ENCODE measurements at places on chromosomes 6 and 20. TPM values are rescaled to one million over a fixed set of nuclear protein-coding genes. Genes with fewer than 3 reads are reported as not detected.

DNA sequence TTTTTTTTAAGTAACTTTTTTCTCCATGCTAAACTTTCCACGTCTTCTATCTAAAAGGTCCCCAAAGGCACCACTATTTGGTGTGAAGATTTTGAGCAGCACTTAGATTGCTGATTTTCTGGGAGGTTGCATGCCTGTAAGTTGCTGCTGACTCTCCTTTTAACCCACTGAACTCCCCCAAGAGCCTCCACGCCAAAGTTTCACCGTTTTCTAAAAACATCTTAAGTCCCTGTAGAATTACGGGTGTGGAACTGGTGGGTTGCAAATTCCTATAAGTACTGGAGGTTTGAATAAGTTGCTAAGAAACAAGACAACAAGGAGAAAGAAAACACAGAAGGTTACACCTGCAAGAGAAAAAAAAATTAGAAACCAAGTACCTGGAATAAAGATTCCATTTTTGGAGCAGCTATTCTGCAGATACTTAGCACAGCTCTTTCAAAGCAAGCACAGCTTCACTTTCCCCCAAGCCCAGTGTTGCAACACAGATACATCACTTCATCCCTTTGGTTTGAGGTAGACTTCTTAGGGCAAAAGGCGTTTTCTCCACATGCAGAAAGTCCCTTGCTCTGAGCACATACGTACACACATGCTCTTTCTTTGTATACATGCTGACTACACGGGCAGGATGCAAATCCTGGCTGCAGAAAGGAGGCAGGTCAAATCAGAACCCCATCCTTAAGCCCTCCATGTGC is 5.0 kb downstream of the JAG1 start:
- peak overlapping the region; percentile 38 for H3K4me3 ChIP-seq
- H3K4me1 ChIP-seq = peaks cover 5% of the 10 kb centered on the region
- no peaks in the 10 kb centered on the region for H3K36me3 ChIP-seq
- no peaks in the 10 kb centered on the region for H3K27me3 ChIP-seq

DNA sequence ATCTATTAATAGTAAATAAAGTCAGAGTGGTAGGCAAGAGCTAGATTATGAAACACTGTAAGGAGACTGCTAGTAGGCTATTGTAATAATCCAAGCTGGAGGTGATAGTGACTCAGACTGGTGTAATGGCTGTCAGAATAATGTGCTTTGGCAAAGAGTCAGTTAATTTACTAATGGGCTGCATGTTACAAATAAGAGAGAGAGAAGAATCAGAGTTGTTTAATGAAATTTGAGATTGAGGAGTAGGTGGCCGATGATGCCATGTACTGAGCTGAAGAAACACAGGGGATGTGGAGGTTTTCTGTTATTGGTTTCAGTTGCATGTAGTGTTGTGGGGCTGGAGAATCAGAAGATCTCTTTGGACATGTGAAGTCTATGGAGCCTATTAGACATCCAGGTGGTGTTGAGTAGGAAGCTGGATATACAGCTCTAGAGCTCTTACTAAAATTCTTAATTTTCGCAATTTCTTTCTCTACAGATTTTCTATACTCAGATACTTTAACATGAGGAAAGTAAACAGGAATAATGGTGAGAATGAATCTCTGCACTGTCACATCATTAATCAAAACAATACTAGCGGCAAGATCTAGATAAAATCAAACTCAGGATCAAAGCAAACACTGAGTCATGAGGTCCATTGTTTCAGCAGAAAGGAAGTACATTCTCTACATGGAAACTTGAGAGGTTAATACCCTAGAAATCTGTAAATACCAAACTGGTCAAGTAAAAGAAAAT is 167.7 kb downstream of the SIM1 start:
- no peaks in the 10 kb centered on the region for H3K27me3 ChIP-seq
- DNase-seq = no peak
- no peak overlapping the region for H3K27ac ChIP-seq
- H3K4me3 ChIP-seq = no peak overlapping the region
- H3K36me3 ChIP-seq = no peaks in the 10 kb centered on the region

Gene NNAT
- total RNA-seq = 0.25 TPM

DNA sequence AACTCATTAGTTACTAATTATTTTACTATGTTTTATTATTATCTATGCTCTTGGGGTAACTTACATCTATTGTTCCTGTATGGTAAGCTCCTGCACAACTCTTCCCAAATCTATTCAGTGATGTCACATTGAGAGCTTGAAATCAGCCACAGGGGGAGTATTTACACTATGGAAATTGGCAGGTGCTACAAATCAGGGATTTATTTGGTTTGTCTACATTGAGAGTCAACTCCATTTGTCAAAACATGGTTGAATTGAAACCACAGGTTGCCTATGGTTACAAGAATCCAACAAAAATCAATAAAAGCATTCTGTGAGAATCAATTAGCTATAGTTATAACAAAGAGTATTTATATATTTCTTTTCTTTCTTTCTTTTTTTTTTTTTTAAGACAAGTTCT is 3.9 kb upstream of the FITM2 start:
- H3K36me3 ChIP-seq = no peaks in the 10 kb centered on the region
- H3K4me3 ChIP-seq = no peak overlapping the region
- no peak overlapping the region for H3K27ac ChIP-seq
- no peak for DNase-seq
- peaks cover 4% of the 10 kb centered on the region for H3K4me1 ChIP-seq
- H3K27me3 ChIP-seq = no peaks in the 10 kb centered on the region

Gene SLC12A5
- total RNA-seq = 2.0 TPM

GRCh38 chr20:24943731-24944130 is 5.3 kb upstream of the CST7 start:
- DNase-seq = no peak
- H3K4me1 ChIP-seq = no peaks in the 10 kb centered on the region
- H3K27me3 ChIP-seq = no peaks in the 10 kb centered on the region
- H3K27ac ChIP-seq = no peak overlapping the region
- no peak overlapping the region for H3K4me3 ChIP-seq

- DNase-seq = no peak
- no peak overlapping the region for H3K27ac ChIP-seq
- H3K4me3 ChIP-seq = no peak overlapping the region
- no peaks in the 10 kb centered on the region for H3K4me1 ChIP-seq
- H3K27me3 ChIP-seq = no peaks in the 10 kb centered on the region
- no peaks in the 10 kb centered on the region for H3K36me3 ChIP-seq
Measured at GRCh38 chr20:64224351-64225170, 31.0 kb upstream of the PCMTD2 start.

- no peaks in the 10 kb centered on the region for H3K4me1 ChIP-seq
- no peak overlapping the region for H3K27ac ChIP-seq
- H3K36me3 ChIP-seq = no peaks in the 10 kb centered on the region
- peak; percentile 61 for DNase-seq
Measured at GRCh38 chr20:64222851-64223525, 32.6 kb upstream of the PCMTD2 start.

Gene CLVS2
- total RNA-seq = not detected

DNA sequence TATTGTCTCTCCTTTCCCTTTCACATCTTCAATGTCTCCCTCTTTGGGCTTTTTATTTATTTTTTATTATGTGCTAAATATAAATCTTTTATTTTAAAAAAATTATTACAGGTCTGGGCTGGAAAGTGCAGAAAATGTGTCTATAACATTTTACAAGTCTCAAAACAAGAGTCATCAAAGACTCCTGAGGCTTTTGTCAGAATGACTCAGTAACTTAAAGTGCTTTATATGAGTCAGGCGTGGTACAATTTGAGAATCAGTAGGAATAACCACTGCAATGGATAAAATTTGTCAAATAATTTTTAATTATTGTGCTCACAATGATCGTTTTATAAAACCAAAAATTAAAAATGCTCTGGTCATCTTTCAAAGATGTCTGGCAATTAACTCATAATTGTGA is 193.9 kb downstream of the MMUT start:
- H3K36me3 ChIP-seq = no peaks in the 10 kb centered on the region
- H3K4me1 ChIP-seq = no peaks in the 10 kb centered on the region
- H3K4me3 ChIP-seq = no peak overlapping the region
- H3K27me3 ChIP-seq = no peaks in the 10 kb centered on the region

- DNase-seq = no peak
- H3K4me1 ChIP-seq = peaks cover 10% of the 10 kb centered on the region
Measured at GRCh38 chr6:169618526-169619490, 83.0 kb downstream of the WDR27 start.

GRCh38 chr6:113143206-113143605 is 713.9 kb upstream of the MARCKS start:
- H3K36me3 ChIP-seq = no peaks in the 10 kb centered on the region
- DNase-seq = no peak
- H3K27ac ChIP-seq = no peak overlapping the region
- H3K4me1 ChIP-seq = no peaks in the 10 kb centered on the region
- H3K27me3 ChIP-seq = no peaks in the 10 kb centered on the region

Gene C6orf118
- 0.57 TPM for total RNA-seq

GRCh38 chr6:38997128-38997761 is 51.3 kb upstream of the GLP1R start:
- no peaks in the 10 kb centered on the region for H3K27me3 ChIP-seq
- no peaks in the 10 kb centered on the region for H3K4me1 ChIP-seq
- H3K4me3 ChIP-seq = no peak overlapping the region
- peak; percentile 64 for DNase-seq
- H3K27ac ChIP-seq = no peak overlapping the region

Gene ENPP3
- 2.0 TPM for total RNA-seq

- DNase-seq = peak; percentile 54
- H3K27ac ChIP-seq = peak overlapping the region; percentile 97
- H3K4me1 ChIP-seq = peaks cover 3% of the 10 kb centered on the region
- no peaks in the 10 kb centered on the region for H3K36me3 ChIP-seq
- H3K27me3 ChIP-seq = no peaks in the 10 kb centered on the region
- peak overlapping the region; percentile 30 for H3K4me3 ChIP-seq
Measured at GRCh38 chr6:31186052-31186734, 15.7 kb upstream of the POU5F1 start.

Gene RTN4IP1
- 8.9 TPM for total RNA-seq

Gene FYN
- 52.4 TPM for total RNA-seq

DNA sequence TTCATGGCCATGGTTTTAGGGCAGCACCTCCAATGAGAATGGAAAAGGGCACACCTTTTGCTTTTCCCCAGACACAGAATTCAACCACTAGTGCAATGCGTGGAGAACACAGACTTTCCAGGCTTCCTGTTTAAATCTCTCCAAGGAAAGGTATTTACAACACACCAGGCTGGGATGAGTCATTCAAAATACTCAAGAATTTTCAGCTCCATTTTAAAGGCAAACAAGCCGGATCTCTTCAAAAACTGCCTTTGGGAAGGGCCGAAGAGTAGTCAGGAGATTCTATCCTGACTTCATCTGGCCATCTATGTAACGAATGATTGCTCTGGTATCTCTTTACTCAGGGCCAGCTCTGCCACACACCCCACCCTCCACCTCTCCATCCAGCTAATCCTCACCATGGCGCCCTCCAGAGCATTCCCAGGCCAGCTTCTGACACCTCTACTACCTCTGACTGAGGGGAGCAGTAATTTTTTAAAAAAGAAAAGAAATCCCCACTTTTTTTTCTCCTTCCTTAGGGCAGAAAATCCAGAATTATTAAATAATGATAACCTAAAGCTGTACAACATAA is 254.6 kb downstream of the LY86 start:
- H3K4me3 ChIP-seq = no peak overlapping the region
- no peak for DNase-seq
- no peaks in the 10 kb centered on the region for H3K27me3 ChIP-seq
- no peaks in the 10 kb centered on the region for H3K36me3 ChIP-seq

Gene RSPO4
- total RNA-seq = 0.13 TPM

DNA sequence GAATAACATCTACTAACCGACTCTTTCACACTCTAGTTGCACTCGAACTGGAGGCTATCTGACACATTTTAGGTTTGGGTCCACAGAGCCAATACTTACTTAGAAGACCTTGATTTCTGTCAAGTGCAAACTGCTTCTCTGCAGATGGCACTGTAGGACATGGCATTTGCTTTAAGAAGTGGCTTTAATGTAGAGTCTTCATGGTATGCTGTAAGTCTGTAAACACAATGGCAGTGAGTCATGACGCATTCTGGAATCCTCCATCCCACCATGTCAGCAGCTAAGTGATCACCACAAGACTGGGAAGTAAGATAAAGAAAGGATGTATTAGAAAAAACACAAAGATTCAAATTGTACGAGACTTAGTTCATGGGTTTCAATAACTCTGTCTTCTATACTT is 377.0 kb upstream of the NOX3 start:
- H3K36me3 ChIP-seq = no peaks in the 10 kb centered on the region
- DNase-seq = peak; percentile 9
- no peak overlapping the region for H3K4me3 ChIP-seq
- H3K27me3 ChIP-seq = no peaks in the 10 kb centered on the region
- no peaks in the 10 kb centered on the region for H3K4me1 ChIP-seq

Gene SSTR4
- total RNA-seq = not detected

Gene DZANK1
- 6.2 TPM for total RNA-seq

Gene PPP2R5D
- total RNA-seq = 22.6 TPM

Gene NKX2-2
- total RNA-seq = not detected

DNA sequence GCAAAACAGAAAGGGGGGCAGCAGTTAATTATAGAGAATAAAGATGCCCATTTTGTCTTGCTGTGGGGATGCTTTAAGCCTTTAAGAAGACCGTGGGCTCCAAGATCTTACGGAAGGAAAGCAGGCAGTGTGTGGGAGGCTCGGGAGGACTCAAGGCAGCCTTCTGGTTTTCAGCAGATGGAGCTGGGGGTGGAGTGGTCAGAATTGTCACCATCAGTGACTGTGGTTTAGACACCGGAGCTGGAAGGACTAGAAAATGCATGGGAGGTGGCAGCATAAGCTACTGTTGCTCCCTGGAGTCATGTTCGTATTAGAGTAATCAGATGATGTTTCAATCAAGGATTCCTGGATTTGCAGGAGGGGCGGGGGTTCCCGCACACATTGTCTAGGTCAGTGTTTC is 3.7 kb downstream of the PHACTR1 start:
- no peaks in the 10 kb centered on the region for H3K4me1 ChIP-seq
- no peaks in the 10 kb centered on the region for H3K36me3 ChIP-seq
- no peak overlapping the region for H3K27ac ChIP-seq
- no peak overlapping the region for H3K4me3 ChIP-seq
- H3K27me3 ChIP-seq = no peaks in the 10 kb centered on the region

DNA sequence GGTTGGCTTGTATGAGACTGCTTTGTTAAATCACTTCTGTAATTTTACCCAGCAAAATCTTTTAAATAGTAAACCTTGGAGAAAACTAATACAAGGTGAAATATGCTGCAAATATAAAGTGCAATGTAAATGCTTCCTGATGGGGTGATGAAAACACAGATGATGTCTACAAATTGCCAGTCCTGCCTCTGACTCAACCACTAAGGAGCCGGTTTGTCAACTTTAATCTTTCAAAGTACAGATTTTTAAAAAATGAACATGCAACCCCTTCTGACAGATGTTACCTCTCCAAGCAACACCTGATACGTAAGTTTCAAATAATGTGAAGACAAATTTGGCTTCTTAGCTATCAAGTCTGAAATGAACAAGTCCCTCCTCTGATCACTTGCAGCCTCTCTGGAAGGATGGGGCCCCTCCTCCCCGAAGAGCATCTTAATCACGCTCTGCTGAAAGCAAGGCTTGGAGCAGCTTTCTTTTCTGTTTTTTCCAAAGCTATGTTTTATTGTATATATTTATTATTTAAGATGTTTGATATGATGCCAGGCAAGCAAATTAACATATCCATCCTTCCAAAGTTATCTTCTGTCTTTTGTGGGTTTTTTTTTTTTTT is 196.0 kb downstream of the MYLK4 start:
- no peak overlapping the region for H3K27ac ChIP-seq
- DNase-seq = no peak
- no peaks in the 10 kb centered on the region for H3K36me3 ChIP-seq
- peaks cover 5% of the 10 kb centered on the region for H3K4me1 ChIP-seq
- H3K4me3 ChIP-seq = no peak overlapping the region
- H3K27me3 ChIP-seq = no peaks in the 10 kb centered on the region

GRCh38 chr6:113102761-113103160 is 754.4 kb upstream of the MARCKS start:
- no peak overlapping the region for H3K4me3 ChIP-seq
- DNase-seq = no peak
- H3K36me3 ChIP-seq = no peaks in the 10 kb centered on the region
- H3K4me1 ChIP-seq = no peaks in the 10 kb centered on the region
- H3K27me3 ChIP-seq = no peaks in the 10 kb centered on the region

Gene IL17F
- total RNA-seq = not detected

Measured in kidney (tissue), 22 donors.